ENCODE measurements at places on chromosomes 13 and 19. TPM values are rescaled to one million over a fixed set of nuclear protein-coding genes. Genes with fewer than 3 reads are reported as not detected.

TBXA2R gene
- polyA plus RNA-seq = 0.50 TPM

RAVER1 gene
- polyA plus RNA-seq = 9.3 TPM

CERS1 gene
- 0.37 TPM for polyA plus RNA-seq

PEAK3 gene
- polyA plus RNA-seq = not detected
